SK-N-DZ (cell line): ENCODE measurements at places on chromosomes 11 and 22.

DNA sequence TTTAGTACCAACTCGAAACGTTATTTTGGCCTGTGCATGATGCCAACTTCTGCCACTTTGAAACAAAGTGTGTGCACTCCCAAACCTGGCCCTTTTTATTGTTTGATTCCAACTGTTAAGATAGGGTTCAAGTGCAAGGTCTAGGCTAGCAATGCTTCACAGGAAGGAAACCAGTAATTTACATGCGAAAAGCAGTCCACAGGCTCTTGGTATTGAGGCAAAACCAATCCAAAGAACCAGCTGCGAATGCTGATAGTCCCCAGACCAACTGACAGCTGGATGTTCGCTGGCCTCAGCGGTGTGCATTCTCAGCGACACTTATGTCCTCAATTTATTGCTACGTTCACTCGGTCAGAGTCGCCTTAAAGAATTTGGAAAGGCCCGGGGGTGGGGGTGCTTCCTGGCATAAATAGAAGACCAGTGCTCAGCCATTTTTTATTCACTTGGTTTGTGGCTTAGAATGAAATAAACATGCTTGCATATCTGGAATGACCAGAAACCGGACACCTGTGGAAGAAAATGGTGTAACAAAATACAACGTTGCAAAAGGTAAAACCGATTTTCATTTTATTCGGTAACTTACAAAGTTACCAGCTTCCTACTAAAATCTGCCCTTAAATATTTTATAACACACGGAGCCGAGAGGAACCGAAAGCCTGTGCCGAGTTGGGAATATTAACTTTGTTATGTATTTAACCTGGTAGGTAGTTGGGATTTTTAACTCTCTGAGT lies 1.6 kb downstream of the CPT1A start:
- DNase-seq = peak; percentile 45

GRCh38 chr11:48122246-48122645 lies 94.4 kb upstream of the OR4B1 start:
- no peak for DNase-seq

- DNase-seq = no peak
Observed at GRCh38 chr11:78399136-78399535, 18.5 kb downstream of the GAB2 start.

- DNase-seq = no peak
Observed at GRCh38 chr11:44767421-44767820, 40.7 kb downstream of the TSPAN18 start.

DNA sequence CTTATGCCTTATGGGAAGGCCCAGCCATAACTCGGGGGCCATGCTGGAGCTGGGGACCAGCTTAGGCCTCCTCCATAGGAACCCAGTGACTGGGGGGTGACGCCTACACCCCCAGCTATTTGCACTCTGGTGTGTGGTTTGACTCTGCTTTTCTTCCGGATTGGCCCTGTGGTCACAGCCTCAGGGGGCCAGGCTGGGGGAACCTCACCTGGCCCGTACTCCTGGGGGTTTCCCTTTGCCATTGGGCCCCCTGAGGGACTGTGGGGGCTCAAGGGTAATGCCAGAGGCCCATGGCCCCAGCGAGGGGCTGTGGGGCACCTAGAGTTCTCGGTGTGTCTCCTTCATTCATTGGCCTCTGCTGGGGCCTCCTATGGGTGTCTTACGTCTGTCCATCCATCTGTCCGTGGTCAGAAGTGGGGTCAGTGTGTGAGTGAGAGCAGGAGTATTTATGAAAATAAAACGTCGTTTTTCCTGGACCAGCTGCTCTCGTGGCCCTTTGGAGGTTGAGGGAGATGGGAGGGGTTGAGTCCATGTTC lies 6.3 kb upstream of the SH3BP1 start:
- no peak for DNase-seq

- DNase-seq = no peak
Observed at GRCh38 chr11:31887180-31887579, 76.1 kb upstream of the PAX6 start.

GRCh38 chr11:97729546-97730272 lies 1291.0 kb upstream of the CNTN5 start:
- DNase-seq = no peak

DNA sequence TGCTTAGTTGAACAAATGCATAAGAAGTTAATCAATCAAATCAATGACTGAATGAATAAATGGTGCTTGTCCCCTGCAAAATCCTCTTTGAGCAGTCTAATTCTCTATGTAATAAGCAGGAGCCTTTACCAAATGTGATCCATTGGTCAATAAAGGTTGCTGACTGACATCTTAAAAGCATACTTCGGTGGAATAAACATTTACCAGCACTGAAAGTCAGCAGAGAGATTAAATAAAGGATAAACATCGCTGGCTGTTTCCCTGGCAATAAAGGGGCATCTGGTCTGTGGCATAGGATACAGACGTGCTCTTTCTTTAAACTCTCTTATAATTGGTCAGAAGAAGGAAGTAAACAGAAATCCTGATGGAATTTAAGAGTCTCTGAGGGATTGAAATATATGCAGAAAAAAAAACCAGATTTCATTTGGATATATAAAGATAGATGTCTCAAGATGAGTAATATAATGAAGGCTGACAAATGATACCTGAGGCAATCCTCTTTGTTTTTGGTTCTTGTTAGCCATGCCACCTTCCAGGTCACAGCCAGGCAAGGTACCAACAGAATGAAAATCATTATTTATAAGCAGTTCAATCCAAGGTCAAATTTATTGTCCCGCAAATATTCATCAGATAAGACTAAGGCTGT lies 578.4 kb upstream of the CCDC90B start:
- peak; percentile 95 for DNase-seq

- peak; percentile 42 for DNase-seq
Observed at GRCh38 chr11:76849376-76849775, 11.3 kb upstream of the ACER3 start.

DNA sequence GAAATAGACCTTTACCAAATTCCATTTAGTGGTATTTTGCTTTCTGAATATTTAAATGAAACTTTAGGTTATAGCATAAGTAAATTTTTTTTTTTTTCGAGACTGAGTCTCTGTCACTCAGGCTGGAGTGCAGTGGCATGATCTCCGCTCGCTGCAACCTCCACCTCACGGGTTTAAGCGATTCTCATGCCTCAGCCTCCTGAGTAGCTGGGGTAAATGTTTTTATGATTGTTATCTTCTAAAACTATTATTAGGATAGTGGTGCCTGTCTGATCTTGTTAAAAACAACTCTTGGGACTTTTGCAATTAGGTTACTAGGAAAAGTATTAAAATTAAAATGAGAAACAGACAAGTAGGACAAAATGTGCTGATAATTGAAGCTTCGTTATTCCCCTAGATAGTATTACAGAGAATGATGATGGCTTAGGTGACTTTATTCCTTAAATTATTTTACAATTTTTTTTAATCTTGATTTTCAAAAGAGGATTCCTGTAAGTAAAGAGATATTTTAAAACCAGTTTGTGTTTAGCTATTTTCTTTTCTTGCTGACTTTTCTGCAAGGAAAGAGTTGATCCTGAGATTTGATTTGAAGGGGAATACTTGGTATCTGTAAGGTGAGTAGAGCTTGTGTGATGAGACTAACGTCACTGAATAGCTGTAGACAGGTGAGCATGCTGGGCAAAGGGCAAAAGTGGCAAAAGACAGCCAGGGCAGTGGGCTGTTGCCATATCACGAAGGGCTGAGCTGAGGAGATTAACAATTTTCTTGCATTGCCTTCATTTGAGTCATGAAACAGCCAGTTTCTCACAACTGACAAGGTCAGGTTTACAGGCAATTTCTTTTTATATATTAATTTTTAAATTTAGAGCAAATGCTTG lies 20.8 kb downstream of the CRKL start:
- no peak for DNase-seq

GRCh38 chr22:36756031-36756430 lies 19.9 kb downstream of the IFT27 start:
- DNase-seq = no peak

- no peak for DNase-seq
Observed at GRCh38 chr11:133917921-133918607, 38.7 kb downstream of the IGSF9B start.

- DNase-seq = no peak
Observed at GRCh38 chr11:2989006-2989405, 3.1 kb downstream of the NAP1L4 start.

- DNase-seq = no peak
Observed at GRCh38 chr11:125952973-125953372, 7.1 kb downstream of the VSIG10L2 start.

DNA sequence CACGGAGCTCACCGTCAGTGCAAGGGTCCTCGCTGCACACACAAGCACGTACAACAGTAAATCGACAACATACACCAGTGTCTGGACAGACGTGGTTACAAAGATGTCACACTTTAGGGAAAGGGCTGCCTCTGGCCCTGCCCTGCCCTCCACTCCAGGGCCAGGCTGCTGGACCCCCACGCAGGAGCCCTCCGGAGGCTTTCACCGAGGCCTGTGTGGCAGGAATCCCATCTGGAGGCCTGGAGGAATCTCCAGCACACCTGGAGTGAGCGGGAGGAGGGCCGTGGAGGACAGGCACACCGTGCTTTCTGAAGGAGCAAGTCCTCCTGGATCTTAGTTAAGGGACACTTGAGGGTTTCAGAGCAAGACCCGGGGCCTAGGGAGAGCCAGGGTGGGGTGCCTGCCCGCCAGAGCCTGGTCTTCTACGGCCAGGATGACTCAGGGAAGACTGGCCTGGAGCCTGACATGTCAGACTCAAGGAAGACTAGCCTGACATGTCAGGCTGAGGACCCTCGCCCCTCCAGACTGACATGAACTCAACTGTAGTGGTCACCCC lies 2.1 kb upstream of the PIM3 start:
- no peak for DNase-seq

- DNase-seq = no peak
Observed at GRCh38 chr22:20809538-20810185, 35.7 kb downstream of the SERPIND1 start.

DNA sequence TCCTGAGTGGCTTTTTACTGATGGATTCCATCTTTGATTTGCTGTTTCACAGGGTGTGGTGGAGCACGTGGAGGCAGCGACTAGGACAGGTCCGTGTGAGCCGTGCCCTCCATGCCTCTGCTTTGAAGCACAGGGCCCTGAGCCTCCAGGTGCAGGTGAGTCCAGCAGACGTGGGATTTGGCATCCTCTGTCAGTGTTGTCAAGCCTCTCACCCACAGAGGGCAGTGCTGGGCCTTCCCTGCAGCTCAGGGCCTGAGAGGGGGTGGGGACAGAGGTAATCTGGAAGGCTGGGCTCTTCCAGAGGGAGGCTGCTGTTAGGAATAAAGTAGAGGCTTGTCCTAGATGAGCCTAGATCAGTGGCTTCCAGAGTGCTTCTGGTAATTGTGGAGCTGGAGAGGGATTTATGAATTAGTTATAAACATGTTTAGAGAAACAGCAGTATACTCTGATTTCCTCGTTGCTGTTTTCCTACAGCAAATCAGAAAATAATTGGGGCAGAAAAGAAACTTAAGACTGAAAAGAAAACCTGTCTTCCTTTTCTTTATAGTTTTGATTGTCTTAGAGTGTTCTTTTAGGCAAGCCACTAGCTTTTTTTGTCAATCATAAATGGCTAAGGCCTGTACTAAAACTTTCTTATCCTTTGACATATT lies 65.0 kb downstream of the SFI1 start:
- DNase-seq = peak; percentile 64

DNA sequence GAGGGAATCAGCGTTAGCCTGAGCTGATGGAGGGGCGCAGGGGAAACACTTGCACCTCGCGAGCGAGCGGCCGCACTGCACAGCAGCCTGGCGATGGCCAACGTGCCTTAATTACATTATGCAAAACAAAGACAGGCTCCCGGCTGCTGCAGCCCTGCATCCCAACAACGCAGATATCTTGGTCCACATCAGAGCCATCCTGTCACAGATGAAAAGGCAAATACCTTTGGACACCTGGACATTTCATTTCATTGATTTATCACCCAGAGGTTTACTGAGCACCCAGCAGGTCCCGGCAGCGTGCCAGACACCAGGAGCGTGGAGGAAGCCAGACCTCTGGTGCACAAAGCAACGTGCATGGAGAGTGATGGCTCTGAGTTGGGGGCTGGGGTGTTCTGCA lies 843.0 kb downstream of the TBC1D22A start:
- DNase-seq = peak; percentile 80

- no peak for DNase-seq
Observed at GRCh38 chr11:102722821-102723220, 1.9 kb downstream of the MMP8 start.

DNA sequence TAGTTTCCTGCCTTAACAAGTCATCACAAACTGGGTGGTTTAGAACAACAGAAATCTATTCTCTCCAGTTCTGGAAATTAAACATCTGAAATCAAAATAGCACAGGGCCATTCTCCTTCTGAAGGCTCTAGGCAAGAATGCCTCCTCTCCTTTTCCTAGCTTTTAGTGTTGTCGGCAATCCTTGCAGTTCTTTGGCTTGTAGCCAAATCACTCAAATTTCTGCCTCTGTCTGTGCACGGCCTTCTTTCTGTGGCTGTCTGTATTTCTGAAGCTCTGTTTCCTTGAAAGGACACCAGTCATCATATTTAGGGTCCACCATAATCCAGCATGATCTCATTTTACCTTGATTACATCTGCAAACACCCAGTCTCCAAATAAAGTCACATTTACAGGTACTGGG lies 795.5 kb downstream of the METTL15 start:
- DNase-seq = no peak

GRCh38 chr11:78244546-78245255 lies 56.0 kb downstream of the USP35 start:
- no peak for DNase-seq

DNA sequence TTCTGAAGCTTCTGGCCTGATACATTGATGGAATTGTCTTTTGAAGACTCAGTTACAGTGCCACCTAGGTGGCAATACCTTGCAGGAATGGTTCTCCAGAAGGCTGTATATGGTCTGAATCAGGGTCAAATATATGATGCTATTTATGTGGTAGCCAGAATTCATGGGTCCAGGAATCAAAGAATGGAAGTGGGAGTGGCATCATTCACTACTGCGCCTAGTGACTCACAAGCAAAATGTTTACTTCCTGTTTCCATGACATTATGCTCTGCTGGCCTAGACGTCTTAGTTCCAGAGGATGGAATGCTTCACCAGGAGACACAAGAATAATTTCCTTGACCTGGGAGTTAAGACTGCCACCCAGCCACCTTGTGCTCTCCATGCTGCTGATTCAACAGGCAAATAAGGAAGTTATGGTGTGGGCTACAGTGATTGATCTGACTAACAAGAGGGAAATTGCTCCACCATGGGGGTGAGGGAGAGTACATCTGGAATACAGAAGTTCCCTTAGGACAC lies 491.8 kb downstream of the ETS1 start:
- DNase-seq = no peak
